Activated T-cell treated with anti-CD3 and anti-CD28 coated beads, Interleukin-2, amount 50 U/mL, for 24 hours (primary cell): ENCODE measurements at places on chromosomes 1 and 21.

- no peak overlapping the region for H3K4me3 ChIP-seq
- H3K27ac ChIP-seq = no peak overlapping the region
- H3K27me3 ChIP-seq = peaks cover 21% of the 10 kb centered on the region
- no peaks in the 10 kb centered on the region for H3K4me1 ChIP-seq
- no peak for DNase-seq
Observed at GRCh38 chr1:202662081-202662480, 48.2 kb downstream of the SYT2 start.

GRCh38 chr1:204782118-204782700 is 88.5 kb upstream of the NFASC start:
- no peaks in the 10 kb centered on the region for H3K36me3 ChIP-seq
- H3K27me3 ChIP-seq = peaks cover 27% of the 10 kb centered on the region
- DNase-seq = no peak
- no peak overlapping the region for H3K4me3 ChIP-seq

GRCh38 chr1:115456441-115456961 is 118.5 kb upstream of the NGF start:
- H3K4me1 ChIP-seq = no peaks in the 10 kb centered on the region
- no peaks in the 10 kb centered on the region for H3K36me3 ChIP-seq
- DNase-seq = no peak
- H3K4me3 ChIP-seq = no peak overlapping the region
- H3K27ac ChIP-seq = no peak overlapping the region

- H3K27me3 ChIP-seq = peaks cover 7% of the 10 kb centered on the region
- DNase-seq = no peak
- no peak overlapping the region for H3K4me3 ChIP-seq
- no peaks in the 10 kb centered on the region for H3K4me1 ChIP-seq
- no peak overlapping the region for H3K27ac ChIP-seq
Observed at GRCh38 chr1:67790201-67790692, 43.0 kb downstream of the GNG12 start.

DNA sequence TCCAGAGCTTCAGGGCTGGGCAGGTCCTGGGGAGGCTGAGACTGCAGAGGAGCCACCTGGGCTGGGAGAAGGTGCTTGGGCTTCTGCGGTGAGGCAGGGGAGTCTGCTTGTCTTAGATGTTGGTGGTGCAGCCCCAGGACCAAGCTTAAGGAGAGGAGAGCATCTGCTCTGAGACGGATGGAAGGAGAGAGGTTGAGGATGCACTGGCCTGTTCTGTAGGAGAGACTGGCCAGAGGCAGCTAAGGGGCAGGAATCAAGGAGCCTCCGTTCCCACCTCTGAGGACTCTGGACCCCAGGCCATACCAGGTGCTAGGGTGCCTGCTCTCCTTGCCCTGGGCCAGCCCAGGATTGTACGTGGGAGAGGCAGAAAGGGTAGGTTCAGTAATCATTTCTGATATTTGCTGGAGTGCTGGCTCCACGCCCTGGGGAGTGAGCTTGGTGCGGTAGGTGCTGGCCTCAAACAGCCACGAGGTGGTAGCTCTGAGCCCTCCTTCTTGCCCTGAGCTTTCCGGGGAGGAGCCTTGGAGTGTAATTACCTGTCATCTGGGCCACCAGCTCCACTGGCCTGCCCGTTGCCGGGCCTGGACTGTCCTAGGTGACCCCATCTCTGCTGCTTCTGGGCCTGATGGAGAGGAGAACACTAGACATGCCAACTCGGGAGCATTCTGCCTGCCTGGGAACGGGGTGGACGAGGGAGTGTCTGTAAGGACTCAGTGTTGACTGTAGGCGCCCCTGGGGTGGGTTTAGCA is 9.3 kb downstream of the MYBPH start:
- no peak overlapping the region for H3K4me3 ChIP-seq
- H3K27me3 ChIP-seq = peaks cover 20% of the 10 kb centered on the region
- no peak overlapping the region for H3K27ac ChIP-seq
- no peaks in the 10 kb centered on the region for H3K36me3 ChIP-seq
- DNase-seq = no peak
- H3K4me1 ChIP-seq = no peaks in the 10 kb centered on the region
